Activated CD8-positive, alpha-beta memory T cell treated with anti-CD3 and anti-CD28 coated beads, Interleukin-2, amount 50 U/mL, for 4 hours (primary cell): ENCODE measurements at places on chromosomes 6 and 20.

- DNase-seq, result no peak
These were observed 365.6 kb downstream of the FARS2 start for GRCh38 chr6:5626727-5627426.

DNA sequence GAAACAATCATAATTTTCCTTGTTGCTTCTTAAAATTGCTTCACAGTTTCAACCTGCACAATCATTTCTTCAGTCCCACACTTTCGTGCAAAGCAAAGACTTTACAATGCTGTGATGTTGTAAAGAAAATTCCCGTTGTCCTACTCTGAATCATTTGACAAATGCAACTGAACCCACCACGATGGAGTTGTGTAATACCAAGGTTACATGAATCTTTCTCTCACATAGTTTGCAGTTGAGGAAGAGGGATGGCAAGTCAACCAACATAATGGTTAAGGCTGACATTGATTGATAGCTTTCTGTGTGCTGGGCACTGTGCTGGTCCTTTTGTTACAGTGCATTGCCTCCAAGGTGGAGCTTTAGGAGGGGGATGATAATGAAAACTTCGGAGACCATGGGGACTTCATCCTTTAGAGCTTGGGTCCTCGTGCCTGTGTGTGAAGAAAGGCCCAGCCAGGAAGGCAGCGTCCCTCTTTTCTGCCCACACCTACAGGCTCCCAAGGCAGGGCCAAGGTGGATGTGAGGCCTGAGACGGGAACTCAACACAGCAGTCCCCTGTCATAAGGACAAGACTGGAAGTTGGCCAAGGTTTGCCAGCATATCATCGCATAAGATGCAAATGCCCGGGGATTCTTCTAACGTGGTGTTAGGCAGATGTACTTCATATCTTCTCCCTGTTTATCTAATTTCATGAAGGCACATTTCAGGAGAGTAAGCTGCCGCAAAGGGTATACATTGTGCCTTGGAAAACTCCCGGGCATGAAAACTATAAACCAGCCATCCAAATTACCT, 96.9 kb downstream of the LY86 start:
- no peak for DNase-seq

DNA sequence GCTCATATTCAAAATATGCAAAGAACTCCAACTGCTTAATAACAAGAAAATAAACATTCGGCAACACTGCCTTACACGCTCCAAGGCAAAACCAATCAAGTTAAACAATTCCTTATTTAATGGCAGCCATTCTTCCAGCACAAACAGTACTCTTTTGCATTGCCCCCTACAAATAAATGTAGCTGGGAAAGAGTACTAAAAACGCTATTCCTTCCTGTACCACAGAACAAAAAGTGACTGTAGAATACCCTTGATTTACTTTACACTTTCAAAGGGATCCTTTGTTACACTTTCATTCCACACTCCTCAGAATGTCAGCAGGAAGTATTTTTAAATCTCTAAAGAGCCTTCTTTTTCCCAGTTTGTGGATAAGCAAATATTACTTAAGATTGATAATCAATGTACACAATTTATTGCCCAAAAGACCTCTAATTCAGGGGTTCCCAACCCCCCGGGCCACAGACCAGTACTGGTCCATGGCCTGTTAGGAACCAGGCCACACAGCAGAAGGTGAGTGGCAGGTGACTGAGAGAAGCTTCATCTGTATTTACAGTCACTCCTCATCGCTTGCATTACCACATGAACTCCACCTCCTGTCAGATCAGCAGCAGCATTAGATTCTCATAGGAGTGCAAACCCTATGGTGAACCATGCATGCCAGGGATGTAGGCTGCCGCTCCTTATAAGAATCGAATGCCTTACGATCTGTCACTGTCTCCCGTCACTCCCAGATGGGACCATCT, 51.6 kb downstream of the MBOAT1 start:
- DNase-seq, result no peak

- no peak for DNase-seq
These were observed 5.3 kb downstream of the ZBTB24 start for GRCh38 chr6:109477725-109478124.

GRCh38 chr20:64079273-64080012, at the start of gene RGS19:
Gene RGS19, minus strand, starts transcription at chr20:64079518. Its CDS starts 2,632 bp downstream, at chr20:64076886.
- peak; percentile 66 for DNase-seq

- DNase-seq, result no peak
These were observed 69.8 kb upstream of the SLC35F1 start for GRCh38 chr6:117837261-117837660.

DNA sequence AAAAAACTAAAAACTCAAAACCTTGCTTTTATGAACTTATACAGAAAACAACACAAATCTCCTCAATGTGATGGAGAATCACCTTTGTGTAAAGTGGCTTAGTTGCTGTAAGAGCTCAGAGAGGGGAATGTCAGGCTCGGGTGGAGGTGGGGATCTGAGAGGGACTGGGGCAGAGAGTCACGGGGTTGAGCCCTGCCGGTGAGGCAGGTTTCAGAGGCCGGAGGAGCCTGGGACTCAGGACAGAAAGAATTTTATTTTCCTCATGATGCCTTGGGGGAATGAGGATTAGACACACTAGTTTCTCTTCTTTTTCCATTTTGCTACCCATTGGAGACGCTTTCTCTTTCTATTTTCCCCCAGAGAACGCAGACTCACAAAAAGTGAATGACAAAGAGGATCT, 252.3 kb upstream of the FOXQ1 start:
- no peak for DNase-seq
